CD4-positive, alpha-beta T cell treated with Interleukin-4 for 1 hour (primary cell): ENCODE measurements at places on chromosomes 11 and 22.

GRCh38 chr11:111452146-111452545 lies 60.0 kb downstream of the BTG4 start:
- no peak for DNase-seq

DNA sequence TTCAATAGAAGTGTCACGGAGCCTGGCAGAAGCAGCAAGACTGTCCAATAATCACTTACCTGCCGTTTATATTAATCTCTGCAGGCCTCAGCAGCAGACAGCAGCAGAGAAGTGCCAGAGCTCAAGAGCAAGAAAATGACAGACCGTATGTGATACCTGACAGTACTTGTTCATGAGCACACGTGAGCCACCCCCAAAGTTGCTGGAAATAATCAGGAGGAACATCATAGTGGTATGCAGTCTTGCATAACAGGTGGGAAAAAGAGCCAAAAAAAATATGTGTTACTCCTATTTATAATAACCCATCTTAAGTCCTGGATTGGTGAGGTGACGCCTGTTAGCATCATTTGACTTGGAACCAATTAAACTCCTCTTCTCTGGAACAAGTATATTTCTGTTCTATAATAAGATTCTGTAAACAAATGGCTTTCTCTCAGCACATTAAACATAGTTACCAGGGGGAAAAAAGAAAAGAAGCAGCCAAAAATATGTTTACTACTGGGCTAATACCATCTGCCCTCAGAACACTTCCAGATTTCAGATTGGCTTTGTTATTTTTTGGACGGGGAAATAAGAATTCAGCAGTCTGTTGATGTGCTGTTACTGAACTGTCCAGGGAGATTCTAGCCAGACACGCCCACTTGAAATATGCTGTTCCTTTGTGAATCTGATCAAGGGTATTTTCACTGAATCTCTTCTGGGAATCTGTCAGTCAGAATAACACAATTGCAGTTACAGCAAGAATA lies 7.9 kb upstream of the SLN start:
- no peak for DNase-seq

GRCh38 chr11:65357856-65358356 lies 3.4 kb downstream of the TIGD3 start:
- no peak for DNase-seq

- no peak for DNase-seq
Observed at GRCh38 chr22:50674606-50675552, 2.3 kb downstream of the SHANK3 start.

GRCh38 chr11:2247496-2247895 lies 22.9 kb downstream of the ASCL2 start:
- DNase-seq, result no peak

DNA sequence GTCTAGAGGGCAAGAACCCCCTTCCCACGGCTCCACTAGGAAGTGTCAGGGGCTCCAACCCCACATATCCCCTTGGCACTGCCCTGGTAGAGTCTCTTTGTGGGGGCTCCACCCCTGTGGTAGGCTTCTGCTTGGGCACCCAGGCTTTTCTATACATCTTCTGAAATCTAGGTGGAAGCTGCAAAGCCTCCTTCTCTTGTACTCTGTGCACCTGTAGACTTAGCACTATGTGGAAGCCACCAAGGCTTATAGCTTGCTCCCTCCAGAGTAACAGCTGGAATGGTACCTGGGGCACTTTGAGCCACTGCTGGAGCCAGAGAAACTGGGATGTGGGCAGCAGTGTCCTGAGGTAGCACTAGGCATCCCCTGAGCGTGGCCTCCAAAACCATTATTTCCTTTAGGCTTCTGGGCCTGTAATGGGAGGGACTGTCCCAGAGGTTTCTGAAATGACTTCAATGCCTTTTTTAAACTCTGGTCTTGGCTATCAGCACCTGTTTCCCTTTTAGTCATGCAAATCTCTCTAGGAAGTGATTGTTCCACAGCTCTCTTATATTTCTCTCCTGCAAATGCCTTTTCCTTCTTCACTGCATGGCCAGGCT lies 68.4 kb downstream of the TRAF6 start:
- DNase-seq, result no peak

DNA sequence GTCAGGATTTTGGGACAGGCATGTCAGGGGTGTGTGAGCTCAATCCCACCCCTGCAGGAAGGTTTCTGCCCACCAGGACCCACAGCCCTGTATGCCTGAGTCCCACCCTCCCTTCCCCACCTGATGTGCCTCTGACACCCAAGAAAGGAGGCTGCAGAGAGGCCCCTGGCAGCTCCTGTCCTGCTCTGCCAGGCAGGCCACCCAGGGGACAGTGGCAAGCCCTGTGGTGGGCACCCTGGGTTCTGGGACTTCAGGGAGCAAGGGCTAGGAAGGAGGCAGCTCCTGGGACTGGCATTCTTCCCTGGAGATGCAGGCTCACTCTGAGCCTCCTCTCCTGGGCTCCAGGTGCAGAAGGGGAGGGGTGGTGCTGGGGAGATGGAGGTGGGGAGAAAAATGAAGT lies 234.5 kb upstream of the B3GAT1 start:
- no peak for DNase-seq

- DNase-seq, result no peak
Observed at GRCh38 chr11:64318766-64319761, 1.1 kb downstream of the PRDX5 start.
